ENCODE measurements at places on chromosomes 2 and 18.

- no peak for DNase-seq
Observed at GRCh38 chr2:37849911-37850310, 75.2 kb upstream of the RMDN2 start.

DNA sequence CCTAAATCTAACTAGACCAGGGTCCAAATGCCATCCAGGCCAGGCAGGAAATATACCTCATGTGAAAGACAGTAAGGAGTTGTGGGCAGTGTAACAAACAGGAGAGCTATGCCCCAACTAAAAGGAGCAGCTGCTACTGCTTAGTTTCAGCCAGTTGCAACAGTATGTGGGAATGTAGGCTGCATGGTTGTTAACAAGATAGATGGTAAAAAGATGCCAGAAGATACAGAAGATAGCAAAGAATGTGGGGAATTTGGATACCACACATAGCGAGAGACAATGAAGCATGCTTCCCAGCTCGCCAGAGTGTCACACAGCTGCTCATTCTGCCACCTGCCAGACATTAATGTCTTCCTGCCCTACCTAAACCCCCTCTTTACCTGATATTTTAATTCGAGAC lies 39.4 kb upstream of the CYBRD1 start:
- no peak for DNase-seq

GRCh38 chr2:86138736-86139625 lies 32.9 kb downstream of the PTCD3 start:
- DNase-seq: no peak

DNA sequence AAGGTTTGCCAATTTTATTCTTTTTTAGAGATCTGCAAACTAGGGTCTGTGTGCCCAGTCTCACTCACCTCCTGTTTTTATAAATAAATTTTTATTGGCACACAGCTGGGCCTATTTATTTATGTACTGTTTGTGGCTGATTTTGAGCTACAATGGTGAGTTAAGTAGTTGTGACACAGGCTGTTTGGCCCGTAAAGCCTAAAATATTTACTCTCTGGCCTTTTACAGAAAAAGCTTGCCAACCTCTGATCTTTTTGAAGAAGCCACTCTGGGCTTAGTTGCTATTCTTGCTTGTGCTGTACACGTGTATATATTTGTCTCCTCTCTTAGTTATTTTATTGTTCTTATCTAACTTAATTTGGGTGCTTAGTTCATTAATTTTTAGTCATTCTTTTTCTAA lies 14.5 kb downstream of the NAB1 start:
- no peak for DNase-seq

DNA sequence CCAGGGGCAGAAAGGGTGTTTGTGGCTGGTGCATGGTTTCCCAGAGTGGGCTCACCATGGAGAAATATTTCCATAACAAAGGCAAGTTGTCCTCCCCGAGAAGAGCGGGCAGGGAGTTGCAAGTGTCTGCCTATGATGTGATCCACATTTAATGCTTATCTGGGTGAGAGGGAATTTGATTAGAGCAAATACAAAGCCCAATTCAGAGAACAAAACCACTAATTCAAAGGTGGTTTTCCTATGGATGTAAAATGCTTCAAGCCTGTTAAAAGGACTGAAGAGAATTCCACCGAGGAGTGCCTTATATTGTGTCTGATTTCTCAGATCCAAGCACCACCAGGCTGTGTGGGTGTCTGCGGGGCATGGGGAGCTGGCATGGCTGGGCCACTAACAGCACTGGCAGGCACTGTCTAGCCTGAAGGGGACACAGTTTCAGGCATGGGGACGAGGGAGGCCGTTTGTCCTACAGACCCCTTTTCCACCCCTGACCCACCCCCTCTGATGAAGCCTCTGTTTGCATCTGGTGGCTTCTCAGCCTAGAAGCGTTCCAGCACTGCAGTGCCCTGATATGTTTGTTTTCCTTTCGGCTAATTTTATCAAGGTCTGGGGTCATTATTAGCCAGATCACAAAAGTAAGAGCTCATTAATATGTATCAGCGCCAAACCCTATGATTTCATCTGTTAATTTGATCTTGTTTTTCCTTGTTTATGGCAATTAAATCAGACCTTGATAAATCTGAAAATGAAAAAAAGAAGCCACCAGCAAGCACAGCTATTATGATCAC lies 357.3 kb downstream of the HRH4 start:
- DNase-seq: no peak

- DNase-seq: no peak
Observed at GRCh38 chr2:178188466-178188865, 5.8 kb upstream of the OSBPL6 start.

GRCh38 chr18:79760348-79760747 lies 37.4 kb upstream of the KCNG2 start:
- no peak for DNase-seq

- DNase-seq: no peak
Observed at GRCh38 chr18:63897072-63897471, 9.6 kb downstream of the SERPINB2 start.

GRCh38 chr2:160252278-160252887 lies 52.3 kb upstream of the ITGB6 start:
- DNase-seq: peak; percentile 26

DNA sequence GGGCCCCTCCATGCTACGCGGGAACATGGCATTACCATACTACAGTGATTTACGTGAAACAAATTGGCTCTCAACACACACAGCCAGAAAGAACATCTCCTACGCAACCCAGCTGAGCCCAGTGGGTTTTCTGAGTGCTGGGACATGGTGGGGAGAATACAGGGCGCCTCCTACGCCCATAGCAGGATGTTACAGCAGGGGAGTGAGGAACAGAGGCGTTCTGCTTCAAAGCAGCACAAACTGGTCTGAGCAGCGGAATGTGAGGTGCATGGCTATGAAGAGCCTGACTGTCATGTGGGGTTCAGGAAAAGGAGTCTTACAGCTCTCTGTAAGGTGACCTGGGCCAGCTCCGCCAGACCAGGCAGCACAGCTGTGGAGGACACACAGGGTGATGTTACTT lies 108.6 kb upstream of the REV1 start:
- DNase-seq: no peak

- no peak for DNase-seq
Observed at GRCh38 chr2:8059255-8059654, 622.6 kb upstream of the ID2 start.

- DNase-seq: no peak
Observed at GRCh38 chr2:232569541-232569940, 19.1 kb downstream of the EIF4E2 start.

- no peak for DNase-seq
Observed at GRCh38 chr2:178650554-178650953, 156.7 kb downstream of the TTN start.

GRCh38 chr2:197028230-197028629 lies 101.7 kb upstream of the PGAP1 start:
- no peak for DNase-seq

GRCh38 chr2:230346465-230346864 lies 19.5 kb downstream of the SP140L start:
- no peak for DNase-seq

GRCh38 chr18:61842146-61842545 lies 50.7 kb downstream of the RNF152 start:
- no peak for DNase-seq

- DNase-seq: no peak
Observed at GRCh38 chr2:24456599-24457556, 34.2 kb upstream of the NCOA1 start.

- no peak for DNase-seq
Observed at GRCh38 chr18:48477348-48477747, 61.5 kb upstream of the CTIF start.

- no peak for DNase-seq
Observed at GRCh38 chr2:10883066-10883465, 28.7 kb upstream of the KCNF1 start.

DNA sequence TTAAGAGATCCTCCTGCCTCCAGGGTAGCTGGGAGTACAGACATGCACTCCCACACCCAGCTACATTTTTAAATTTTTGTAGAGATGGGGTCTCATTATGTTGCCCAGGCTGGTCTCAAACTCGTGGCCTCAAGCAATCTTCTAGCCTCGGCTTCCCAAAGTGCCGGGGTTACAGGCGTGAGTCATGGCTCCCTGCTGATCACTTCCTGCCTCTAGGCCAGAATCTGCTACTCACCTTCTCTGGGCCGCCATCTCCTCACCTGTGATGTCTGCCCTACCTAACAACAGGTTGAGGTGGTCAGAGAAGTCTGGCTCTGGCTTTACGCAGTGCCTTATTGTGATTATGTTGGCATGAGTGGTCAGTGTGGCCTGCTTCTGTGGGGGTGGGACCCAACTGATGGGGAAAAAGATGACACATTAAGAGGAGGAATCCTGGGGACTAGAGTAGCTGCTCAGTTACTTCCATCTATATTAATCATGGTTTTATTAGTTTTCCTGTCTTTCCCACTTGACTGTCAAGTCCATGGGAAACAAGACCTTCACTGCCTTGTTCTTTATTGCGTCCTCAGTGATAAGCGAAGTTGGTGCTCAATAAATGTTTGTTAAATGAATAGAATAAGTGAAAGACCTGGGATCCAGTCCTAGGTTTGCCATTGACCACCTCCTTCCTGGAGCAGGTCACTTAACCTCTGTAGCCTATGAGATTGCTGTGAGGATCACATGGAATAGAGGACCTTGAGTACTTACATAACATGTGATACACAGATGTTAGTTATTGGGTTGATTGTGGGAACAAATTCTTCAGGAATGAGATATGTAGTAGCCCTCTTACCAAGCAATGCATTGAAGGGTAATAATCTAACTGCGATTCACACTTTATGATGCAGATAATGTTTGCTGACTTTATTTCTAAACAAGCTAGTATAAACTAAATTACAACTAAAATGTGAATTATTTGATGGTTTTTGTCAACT lies 15.7 kb downstream of the KCTD1 start:
- DNase-seq: no peak

GRCh38 chr18:79458917-79459803 lies 63.4 kb downstream of the NFATC1 start:
- no peak for DNase-seq

GRCh38 chr2:221792971-221793521 lies 220.9 kb upstream of the EPHA4 start:
- DNase-seq: no peak

- no peak for DNase-seq
Observed at GRCh38 chr2:223560749-223561435, 41.3 kb downstream of the SCG2 start.

DNA sequence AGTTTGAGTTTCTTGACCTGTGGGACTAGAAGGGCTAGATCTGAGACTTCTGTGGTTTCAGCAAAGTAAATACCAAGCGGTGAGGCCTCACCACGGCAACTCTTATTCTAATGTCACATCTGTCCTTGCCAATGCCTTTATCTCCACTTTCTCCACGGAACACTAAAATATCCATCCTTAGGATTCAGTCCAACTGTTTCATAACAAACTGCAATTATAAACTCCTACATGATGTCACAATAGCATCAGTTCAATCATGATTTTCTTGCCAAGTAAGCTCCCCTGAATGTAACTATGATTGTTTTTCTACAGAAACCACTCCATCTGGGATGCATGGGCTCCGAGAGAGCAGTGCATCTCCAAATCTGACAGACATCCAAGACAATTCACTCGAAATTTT lies 79.6 kb downstream of the LRATD1 start:
- no peak for DNase-seq

- no peak for DNase-seq
Observed at GRCh38 chr18:57768537-57769326, 34.4 kb downstream of the ATP8B1 start.

DNA sequence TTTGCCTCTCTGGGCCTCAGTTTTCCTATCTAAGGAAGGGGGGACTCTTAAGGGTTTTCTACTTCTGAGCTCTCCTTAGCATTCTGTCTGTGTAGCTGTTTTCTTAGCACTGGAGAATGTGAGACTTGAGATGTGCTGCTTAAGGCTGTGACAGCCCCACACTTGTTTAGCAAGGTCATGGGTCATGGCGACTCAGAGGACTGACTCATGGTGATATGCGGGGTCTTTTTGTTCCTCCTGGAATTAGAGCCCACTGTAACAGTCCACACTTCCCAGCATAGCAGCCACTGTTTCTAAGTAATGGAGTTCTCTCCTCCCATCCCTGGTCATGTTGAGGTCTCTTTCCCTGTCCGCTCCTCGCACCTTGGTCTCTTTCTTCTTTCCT lies 4.1 kb upstream of the LPIN1 start:
- no peak for DNase-seq

GRCh38 chr2:32739664-32740063 lies 111.8 kb downstream of the TTC27 start:
- DNase-seq: no peak

GRCh38 chr2:187214306-187214705 lies 233.7 kb downstream of the CALCRL start:
- DNase-seq: no peak

DNA sequence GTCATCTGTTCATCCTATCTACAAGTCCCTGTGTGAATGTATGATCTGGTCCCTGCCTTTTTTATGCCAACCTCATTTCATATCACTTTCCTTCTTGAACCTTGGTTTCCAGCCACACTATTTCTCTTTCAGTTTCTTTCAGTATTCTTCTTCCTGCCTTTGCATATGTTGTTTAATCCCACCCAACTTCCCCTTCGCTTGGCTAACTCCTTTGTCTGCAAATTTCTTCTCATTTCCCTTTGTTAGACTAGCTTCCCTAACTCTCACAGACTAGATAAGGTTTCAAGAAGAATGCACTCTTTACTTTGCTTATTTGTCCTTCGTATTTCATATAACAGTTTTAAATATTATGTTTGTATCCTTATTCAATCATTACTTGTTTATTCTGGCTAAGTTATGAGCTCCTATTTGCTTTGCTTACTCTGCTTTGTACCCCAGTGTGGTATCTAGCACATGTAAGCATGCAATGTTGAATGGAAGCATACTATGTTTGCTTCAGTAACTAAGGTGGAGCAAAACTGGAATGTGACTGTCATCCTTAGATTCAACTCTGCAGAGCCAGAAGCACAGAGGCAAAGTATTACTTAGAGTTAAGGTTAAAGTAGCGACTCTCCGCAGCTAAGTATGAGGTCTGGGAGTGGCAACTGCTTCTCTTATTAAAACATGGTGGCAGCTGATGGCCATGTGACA lies 681.3 kb downstream of the CPS1 start:
- DNase-seq: no peak

- DNase-seq: no peak
Observed at GRCh38 chr18:6746386-6746960, 17.0 kb downstream of the ARHGAP28 start.

DNA sequence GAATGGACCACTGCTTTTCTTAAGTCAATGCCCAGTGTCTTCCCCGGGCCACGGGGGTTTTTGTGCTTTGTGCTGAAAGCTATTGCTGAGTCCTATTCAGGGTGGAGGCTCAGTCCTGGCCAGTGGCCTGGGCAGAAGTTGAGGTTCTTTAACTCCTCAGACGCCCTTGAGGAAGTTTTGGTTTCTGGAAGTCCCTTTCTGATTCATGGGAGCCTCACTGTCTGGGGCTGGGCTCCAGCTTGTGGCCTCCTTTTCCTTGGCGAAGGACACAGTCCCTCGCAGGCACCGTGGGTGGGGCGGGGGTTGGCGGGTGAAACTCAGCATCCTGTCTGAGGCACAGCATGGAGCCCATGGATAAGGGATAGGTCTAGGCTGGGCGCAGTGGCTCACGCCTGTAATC lies 465.2 kb upstream of the HS6ST1 start:
- no peak for DNase-seq

DNA sequence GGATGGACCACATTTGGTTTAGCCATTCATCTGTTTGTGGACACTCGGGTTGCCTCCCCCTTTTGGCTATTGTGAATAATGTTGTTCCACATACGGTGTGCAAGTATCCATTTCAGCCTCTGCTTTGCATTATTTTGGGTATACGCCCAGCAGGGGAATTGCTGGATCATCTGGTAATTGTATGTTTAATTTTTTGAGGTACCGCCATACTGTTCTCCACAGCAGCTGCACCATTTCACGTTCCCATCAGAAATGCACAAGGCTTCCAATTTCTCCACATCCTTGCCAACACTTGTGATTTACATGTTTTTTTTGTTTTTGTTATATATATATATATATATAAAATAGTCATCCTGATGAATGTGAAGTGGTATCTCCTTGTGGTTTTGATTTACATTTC lies 54.6 kb upstream of the TWIST2 start:
- DNase-seq: no peak
